ENCODE measurements at places on chromosomes 2 and 18.
A peak's percentile ranks its signal among the peaks of the same experiment; 100 is the strongest.

GRCh38 chr18:22490429-22490846 is 72.7 kb upstream of the CTAGE1 start:
- no peak for DNase-seq

DNA sequence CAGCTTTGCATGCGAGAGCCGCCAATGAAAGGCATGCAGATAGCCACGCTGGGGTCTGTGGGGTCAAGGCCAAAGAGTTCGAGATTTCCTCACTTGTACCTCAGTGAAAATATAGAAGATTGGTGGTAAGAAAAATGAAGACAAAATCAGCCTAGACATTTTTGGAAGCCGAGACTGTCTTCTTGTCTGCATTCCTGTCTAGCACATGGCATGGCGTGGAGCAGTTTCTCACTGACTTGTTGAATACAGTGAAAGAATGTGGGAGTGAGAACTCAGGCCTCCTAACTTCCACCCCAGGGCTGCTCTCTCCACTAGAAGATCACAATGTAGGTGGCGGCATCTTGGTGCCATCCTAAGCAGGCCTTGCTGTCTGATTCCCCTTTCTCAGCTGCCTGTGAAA is 740.8 kb upstream of the HS6ST1 start:
- DNase-seq: no peak

- DNase-seq: no peak
Observed at GRCh38 chr2:68834737-68835376, 36.3 kb downstream of the BMP10 start.

DNA sequence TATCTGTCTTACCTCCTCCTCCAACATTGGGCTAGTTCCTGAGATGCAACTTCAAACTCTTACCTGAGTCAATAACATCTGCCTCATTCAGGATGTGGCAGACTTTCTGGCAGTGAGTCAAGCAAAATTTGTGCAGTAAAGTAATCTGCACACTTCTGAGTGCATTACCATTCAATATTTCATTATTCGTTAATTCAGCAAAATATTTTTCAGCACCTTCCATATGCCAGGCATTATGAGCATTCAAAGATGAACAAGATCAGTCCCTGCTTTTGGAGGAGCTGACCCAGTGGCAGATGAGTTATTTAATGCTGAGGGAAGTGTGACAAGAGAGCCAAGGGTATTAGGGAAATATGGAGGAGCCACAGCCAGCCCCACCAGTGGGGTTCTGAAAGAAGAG is 339.7 kb downstream of the LNPK start:
- no peak for DNase-seq

- no peak for DNase-seq
Observed at GRCh38 chr2:224310943-224311625, 90.8 kb downstream of the FAM124B start.

DNA sequence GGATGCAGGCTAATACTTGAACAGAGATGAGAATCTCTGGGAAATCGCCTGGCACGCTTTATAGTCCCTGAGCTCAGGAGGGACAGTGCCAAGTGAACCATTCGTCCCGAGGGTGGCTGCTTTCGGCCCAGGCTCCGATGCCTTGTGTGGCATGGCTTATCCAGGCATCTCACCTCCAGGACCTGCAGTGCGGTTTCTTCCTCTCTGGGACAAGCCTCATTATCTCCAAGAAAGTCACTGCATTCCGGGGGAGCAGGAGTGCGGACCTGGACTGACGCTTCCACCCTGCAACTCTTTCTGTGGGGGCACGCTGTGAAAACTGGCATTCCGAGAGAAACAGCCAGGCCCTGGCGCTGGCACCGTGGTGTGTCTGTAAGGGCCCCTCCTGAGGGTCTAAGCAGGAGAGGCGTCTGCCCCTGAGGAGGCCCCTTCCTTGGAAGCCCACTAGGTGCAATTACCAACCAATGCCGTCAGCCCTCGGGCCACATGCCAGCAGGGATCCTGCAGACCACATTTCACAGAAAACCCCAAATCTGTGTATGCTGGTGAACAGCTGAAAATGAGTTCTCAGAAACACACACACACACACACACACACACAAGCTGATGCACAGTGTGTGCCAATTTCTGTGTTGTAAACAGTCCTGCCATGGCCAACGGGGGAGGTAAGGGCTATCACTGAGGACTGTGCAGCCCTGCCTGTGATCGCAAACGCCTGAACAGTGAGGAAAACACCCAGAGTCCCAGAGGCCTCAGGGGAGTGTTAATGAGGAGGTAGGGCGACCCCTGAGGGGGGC is 351.9 kb upstream of the SALL3 start:
- DNase-seq: no peak

- DNase-seq: no peak
Observed at GRCh38 chr2:165924946-165925345, 28.6 kb downstream of the TTC21B start.

- no peak for DNase-seq
Observed at GRCh38 chr18:6409933-6410332, 4.8 kb downstream of the L3MBTL4 start.

DNA sequence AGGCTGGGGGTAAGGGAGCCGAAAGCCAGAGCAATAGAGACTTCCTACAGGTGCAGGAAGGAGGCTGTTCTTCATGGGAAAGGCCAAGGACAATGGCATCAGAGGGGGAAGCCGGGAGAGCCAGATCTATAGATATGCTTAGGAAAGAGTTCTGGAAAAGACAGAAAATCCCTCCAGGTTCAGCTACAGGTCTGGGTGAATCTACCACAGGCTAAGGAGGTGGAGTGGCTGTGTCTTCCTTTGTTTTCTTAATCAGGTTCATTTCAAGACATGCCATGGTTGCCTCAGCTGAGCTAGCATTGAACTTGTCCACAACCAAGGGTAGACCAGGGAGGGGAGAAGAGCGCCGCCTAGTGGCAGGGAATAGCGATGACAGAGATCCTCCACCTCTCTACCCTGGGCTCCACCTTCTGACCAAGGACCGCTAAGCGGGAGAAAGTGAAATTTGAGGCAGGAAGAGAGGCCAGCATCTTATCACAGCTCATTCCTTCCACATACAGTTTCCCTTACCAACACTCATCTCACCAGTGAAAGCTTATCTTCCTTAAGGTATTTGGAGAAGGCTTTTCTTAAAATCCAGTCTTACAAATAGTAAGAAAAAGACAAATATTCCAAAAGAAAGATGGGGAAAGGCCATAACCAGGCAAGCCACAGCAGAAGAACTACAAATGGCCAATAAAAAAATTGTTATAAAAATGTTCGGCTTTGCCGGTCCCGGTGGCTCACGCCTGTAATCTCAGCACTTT is 74.2 kb downstream of the VIT start:
- DNase-seq: peak; percentile 13

- no peak for DNase-seq
Observed at GRCh38 chr18:43007365-43007764, 108.1 kb downstream of the RIT2 start.

DNA sequence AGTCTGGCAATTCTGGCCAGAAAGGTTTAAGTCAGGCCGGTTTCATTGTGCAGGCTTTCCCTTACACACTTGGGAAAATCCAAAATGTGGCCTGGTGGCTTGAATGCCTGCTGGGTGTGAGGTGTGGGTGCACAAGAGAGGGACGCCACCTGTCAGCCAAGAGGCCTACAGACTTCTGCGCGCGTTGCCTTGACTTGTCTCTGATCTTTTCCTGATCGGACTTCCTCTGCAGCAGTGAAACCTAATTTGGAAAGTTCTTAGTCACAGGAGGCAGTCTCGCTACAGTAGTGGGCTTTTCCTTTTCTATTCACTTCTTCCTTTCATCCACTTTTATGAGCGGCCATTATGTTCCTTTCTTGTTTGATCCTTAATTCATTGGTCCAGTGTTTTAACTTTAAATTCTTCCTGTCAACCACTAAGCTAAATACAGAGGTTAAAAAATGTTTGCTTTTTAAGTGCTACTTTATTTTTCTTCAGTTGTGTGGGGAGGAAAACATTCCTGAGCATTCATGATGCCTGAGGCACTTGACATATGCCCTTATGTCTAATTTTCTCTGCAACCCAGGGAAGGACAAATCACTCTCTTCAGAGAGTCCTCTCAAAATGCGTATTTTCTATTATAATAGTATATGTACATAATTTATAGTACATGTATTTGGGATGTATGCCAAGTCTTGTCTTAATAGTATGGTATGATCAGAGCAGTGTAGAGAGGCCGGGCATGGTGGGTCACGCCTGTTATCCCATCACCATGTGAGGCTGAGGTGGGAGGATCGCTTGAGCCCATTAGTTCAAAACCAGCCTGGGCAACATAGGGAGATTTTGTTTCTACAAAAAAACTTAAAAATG is 128.9 kb downstream of the WDSUB1 start:
- DNase-seq: no peak

DNA sequence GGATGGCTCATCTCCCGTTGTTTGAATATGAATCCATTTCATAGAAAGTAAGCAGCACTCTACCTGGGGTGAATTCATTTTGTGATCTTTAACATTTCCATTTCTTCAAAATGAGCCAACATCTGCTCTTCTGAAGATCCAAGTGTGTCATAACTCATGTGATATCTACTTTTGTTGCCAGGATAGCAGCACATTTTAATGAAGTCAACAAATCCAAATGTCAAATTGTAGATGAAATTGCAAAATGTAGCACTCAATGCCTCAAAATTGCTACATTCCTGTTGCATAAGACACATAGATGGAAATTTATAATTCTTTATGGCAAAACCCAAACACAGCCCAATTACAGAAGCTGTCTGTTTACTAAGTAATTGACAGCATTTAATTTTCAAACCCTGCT is 360.7 kb downstream of the TMX3 start:
- no peak for DNase-seq

- no peak for DNase-seq
Observed at GRCh38 chr2:56410140-56410539, 226.3 kb downstream of the CCDC85A start.

DNA sequence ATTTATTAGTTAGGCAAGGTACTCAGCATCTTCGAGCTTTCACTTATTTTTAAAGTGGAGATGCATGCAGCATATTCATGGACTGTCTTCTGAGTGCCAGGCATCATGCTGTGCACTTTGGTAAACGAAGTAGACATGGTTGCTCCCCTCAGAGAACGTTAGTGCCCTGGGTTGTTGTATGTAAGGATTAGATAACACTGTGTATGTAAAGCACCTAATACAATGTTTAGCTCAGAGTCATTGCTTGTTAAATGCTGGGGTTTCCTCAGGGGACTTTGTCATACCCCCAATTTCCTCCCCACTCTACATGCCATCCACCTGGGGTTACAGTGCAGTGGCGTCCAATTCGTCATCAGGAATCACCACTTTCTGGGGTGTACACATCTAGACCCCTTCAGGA is 2.8 kb downstream of the UGGT1 start:
- DNase-seq: no peak

DNA sequence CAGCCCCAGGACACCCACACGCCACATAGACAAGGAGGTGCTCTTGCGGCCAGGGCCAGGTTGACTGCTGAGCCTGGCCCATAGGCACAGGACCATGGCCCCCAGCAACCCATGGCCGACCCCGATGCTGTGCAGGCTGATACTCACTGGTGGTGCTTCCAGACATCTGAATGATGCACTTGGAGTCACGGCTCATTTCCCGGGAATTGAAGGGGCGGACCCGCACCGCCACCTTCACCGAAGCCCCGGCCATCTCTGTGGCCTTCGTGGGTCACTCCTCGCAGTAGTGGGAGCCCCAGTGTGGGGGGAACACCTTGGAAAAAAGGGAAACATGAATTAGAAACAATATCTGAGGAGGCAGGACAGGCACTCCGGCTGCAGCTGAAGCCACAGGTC is 22.5 kb downstream of the KIF1A start:
- no peak for DNase-seq

DNA sequence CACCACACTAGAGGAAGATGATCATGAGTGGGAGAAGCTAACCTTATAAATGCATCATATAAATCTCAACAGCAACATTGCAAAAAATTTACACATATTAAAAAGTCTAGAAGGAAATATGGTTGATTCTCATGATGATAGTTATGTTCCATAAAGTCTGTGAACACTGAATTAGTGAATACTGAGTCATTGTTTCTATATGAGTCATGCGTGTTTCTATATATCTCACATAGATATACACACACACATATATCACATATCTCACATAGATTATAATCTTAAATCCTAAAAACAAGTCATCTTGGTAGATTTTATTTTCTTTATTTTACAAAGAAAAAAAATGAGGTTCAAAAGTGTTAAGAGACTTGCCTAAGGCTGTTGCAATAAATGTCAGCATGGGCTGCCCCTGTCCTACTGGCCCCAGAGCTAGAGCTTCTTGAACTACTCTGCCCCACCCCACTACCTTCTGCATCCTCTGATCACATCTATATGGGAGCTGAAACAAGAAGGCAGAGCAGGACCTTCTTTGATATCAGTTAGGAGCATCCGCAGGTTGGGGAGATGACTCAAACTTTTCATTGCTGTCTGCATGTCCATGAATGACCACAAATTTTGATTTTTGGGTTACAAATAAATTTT is 81.8 kb upstream of the ADAM23 start:
- no peak for DNase-seq

- no peak for DNase-seq
Observed at GRCh38 chr2:208915401-208915800, 508.4 kb upstream of the MAP2 start.

DNA sequence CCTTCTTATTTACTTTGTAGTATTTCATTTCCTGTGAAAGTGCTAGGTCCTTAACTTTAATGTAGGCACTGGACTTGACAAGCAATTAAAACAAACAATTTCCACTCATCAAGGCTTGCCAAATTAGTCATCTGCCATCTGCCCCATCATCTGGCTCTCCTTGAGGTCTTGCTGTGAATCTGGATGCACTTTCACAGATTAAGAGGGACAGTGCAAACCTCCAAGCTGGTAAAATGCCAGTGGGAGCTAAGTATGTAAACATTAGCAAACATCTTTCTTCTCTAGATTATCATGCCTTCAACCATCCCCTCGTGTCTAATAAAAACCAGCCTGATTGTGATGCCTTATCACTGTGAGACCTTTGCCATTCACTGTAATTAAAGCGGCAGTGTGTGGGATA is 402.9 kb downstream of the ERBB4 start:
- no peak for DNase-seq

- no peak for DNase-seq
Observed at GRCh38 chr18:63099091-63099840, 220.3 kb downstream of the BCL2 start.

GRCh38 chr2:19810148-19810547 is 91.6 kb downstream of the TTC32 start:
- DNase-seq: no peak

- no peak for DNase-seq
Observed at GRCh38 chr2:203395858-203396257, 67.7 kb downstream of the ABI2 start.

- DNase-seq: no peak
Observed at GRCh38 chr2:30661173-30662107, 145.8 kb downstream of the CAPN13 start.

Measured in activated T-helper 9 cell treated with anti-CD3 and anti-CD28 coated beads, Interleukin-2, amount 50 U/mL, for 16 hours (primary cell).